ENCODE measurements at places on chromosomes 3 and 15.

DNA sequence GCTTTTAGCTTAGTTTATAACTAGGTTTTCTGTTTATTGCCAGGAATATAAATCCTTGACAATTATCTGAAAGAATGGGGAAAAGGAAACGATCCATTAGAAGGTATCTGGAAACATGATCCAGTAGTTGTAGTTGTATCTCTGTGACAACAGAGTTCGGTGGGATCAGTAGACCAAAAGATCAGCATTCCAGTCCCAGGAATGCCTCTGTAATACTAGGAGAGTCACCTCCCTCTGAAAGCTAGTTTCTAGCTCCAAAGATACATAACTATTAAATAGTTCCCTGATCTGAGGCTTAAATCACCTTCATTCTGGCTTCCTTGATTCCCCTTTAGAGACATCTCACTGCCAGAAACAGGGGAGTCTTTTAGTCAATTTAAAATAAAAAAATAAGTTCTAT lies 34.1 kb downstream of the MB21D2 start:
- no peak for DNase-seq

DNA sequence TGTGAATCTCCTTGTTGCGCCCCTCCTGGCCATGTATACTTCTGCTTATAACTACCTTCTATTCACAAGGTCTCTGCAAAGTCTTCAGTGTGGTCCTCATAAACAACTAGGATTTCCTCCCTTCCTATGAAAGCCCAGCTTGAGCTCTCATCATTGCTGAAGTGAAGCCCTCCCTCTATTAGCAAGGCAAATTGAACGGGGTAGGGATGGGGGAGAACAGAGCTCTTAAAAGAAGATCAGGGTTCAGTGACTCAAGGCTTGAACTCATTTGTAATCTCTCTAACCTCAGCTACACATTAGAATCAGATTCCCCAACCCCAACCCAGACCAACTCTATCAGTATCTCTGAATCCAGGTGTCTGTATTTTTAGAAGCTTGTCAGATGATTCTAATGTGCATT lies 88.3 kb upstream of the ST8SIA2 start:
- DNase-seq = no peak

DNA sequence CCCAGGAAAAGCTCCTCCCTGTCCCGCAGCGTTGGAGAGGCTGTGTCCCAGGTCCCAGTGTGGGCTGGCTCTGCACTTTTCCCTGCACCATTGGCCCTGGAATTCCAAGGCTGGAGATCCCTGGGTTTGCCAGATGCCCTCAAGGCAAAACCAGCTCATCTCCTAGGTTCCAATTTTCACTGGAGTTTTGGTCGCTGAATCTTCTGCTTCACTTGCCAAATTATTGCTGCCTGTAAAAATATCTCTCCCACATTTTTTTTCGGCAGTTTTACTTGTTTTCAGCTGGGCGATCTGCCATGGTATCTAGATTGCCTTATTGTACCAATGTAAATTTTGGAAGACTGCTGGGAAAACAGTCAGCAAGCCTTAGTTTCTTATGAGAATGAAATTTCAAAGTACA lies 150.9 kb upstream of the ATP10A start:
- no peak for DNase-seq

GRCh38 chr15:66894363-66894762 lies 171.0 kb upstream of the SMAD3 start:
- DNase-seq = no peak

DNA sequence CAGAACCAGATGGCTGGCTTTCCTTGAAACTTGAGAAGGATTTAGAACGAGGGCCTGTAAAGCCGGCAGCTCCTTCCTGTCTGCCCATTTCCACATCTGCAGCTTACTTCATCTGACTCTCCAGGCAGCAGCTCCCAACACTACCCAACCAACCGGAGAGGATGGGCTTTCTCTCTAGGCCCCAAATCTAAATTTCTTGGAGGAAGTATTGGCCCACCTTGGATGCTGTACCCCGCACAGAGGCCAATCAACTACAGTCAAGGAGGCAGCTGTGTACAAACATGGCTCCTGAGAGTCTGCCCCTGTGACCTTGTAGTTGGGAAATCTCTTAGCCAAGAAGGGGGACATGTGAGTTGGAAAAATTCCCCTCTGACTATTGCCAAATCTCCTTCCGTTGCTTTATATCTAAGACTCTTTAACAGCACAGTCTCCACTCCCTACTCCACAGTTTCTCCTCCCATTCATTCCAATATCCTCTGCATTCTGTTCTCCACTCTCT lies 8.0 kb upstream of the ACAP2 start:
- no peak for DNase-seq

- no peak for DNase-seq
Observed at GRCh38 chr15:58410353-58410752, 21.4 kb upstream of the LIPC start.

GRCh38 chr15:40562691-40563090 lies 2.2 kb downstream of the CCDC32 start:
- no peak for DNase-seq

GRCh38 chr3:13728487-13728886 lies 151.4 kb downstream of the WNT7A start:
- no peak for DNase-seq
